ENCODE measurements at places on chromosomes 5 and 9. TPM values are rescaled to one million over a fixed set of nuclear protein-coding genes. Genes with fewer than 3 reads are reported as not detected.
A peak's percentile ranks its signal among the peaks of the same experiment; 100 is the strongest.

DNA sequence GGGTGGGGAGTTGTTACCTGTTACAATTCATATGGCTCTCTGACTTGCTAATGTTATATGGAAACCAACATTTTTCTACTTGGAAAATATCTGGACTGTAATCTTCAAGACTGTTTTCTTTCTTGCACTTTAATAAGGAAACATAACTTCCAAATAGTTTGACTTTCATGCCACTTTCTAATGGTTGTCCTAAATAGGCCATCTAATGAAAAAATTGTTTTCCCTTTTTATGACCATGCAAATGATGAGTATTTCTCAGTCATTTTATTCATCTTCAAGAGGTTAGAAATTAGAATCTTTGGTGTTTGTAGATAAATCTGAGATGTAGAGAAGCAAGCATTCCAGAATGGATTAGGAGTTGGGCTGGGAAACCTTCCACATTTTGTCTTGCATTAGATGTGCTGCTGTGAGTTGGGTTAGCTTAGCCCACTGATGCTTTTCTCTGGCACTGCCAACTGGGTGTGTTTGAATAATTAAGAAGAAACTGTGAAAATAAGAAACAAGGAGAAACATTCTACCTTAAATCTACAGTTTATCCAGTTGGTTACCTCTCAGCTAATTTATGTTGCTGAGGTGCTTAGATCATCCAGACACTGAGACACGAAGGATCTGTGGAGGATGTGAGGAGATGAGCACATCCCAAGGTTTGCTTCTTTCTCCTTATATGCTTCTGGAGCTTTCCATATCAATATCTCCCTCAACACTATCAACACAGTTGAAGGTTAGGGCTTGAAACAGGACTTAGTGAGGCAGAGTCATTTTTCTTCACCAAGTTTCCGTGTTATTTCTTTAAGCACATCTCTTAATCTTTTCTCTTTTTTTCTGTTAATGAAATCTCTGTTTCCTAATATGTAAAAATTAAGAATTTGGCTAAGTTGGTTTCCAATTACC is 2.7 kb downstream of the RASGRF2 start:
- no peak for DNase-seq
- H3K4me1 ChIP-seq: peaks cover 64% of the 10 kb centered on the region
- peak overlapping the region; percentile 63 for H3K27ac ChIP-seq
- H3K27me3 ChIP-seq: no peaks in the 10 kb centered on the region
- peaks cover 6% of the 10 kb centered on the region for H3K36me3 ChIP-seq
- H3K4me3 ChIP-seq: peak overlapping the region; percentile 92

- H3K4me1 ChIP-seq: peaks cover 2% of the 10 kb centered on the region
- no peak overlapping the region for H3K4me3 ChIP-seq
- DNase-seq: no peak
- H3K27ac ChIP-seq: no peak overlapping the region
- no peaks in the 10 kb centered on the region for H3K27me3 ChIP-seq
These were observed 31.9 kb downstream of the IPPK start for GRCh38 chr9:92637886-92638620.

CDKN2B-AS1 gene
- total RNA-seq: 0.81 TPM

PTGS1 gene
- total RNA-seq: not detected

DNA sequence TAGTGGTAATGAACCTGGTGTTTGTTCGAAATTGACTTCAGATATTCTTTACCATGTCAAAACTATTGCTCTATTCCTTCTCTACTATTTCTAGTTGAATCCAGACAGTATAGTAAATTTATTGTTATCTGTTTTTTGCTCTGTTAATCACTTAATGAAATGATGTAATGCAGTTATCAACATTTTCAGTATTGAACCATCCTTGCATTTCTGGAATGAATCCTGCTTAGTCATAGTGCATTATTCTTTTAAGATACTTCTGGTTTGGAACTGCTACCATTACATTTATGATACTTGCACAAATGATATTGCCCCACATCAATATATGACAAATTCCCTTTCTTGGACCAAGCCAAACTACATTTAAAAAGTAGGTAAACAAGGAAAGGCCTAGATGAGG is 554.0 kb upstream of the KLF4 start:
- H3K27ac ChIP-seq: no peak overlapping the region
- DNase-seq: no peak
- no peaks in the 10 kb centered on the region for H3K36me3 ChIP-seq
- no peaks in the 10 kb centered on the region for H3K4me1 ChIP-seq
- no peak overlapping the region for H3K4me3 ChIP-seq
- H3K27me3 ChIP-seq: no peaks in the 10 kb centered on the region

DNA sequence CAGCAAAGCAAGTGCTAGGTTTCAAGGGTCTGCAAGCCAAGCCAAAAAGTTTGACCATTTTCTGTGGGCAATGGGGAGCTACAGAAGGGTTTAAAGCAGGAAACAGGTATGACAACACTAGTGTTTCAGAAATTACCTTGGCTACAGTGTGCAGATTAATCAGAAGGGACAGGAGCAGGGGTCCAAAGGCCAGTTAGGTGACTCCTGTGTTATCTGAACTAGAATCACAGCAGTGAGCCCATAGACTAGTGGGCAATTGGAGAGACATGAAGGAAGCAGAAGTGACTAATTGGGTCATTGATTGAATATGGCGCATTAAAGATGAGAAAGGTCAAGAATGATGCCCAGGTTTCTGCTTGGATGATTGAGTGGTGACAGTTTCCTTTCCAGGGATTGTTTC is 41.4 kb upstream of the TGFBR1 start:
- peaks cover 31% of the 10 kb centered on the region for H3K4me1 ChIP-seq
- no peak overlapping the region for H3K4me3 ChIP-seq
- H3K27ac ChIP-seq: no peak overlapping the region
- peaks cover 2% of the 10 kb centered on the region for H3K27me3 ChIP-seq
- no peaks in the 10 kb centered on the region for H3K36me3 ChIP-seq
- DNase-seq: no peak

- no peaks in the 10 kb centered on the region for H3K27me3 ChIP-seq
- no peak overlapping the region for H3K4me3 ChIP-seq
- H3K36me3 ChIP-seq: no peaks in the 10 kb centered on the region
- no peak overlapping the region for H3K27ac ChIP-seq
- no peaks in the 10 kb centered on the region for H3K4me1 ChIP-seq
- DNase-seq: no peak
These were observed 133.0 kb downstream of the CDH18 start for GRCh38 chr5:19855031-19855430.

DNA sequence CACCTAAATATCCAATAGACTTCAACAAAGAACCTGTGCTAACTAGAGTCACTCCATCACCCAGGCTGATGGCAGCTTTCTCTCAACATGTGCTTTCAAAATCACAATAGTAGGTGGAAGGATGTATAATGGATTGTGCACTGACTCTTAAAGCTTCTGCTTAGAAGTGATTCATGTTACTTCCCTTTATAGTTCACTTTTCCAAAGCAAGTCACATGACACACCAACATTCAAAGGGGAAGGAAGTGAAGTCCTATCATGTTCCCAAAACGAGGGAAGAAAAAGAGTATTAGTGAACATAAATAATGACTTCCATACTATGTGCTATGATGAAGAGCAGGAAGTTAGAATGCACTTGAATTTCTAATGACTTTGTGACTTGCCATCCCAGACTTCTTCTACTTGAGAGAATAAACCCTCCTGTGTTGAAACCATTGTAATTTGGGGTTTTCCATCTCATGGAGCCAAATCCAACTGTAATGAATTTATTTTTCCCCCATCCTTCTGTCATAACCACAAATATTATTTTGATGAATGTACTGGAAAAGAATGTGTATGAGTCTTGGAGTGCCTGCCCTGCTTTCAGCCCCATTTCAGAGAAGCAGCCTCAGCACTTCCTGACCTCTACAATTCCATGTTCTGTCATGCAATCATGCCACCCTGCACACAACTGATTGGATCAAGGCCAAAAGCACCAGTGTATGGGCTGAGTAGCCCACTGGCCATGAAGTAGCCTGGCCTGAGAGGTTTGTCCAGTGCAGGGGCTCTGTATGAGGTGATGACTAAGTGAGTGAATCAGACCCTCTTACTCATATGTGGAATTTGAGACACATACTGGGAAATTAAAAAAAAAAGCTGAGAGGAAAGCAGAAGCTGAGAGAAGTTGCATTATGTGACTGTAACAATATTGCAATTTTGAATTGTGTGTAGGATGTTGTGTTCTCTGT is 525.9 kb upstream of the CLINT1 start:
- H3K27me3 ChIP-seq: no peaks in the 10 kb centered on the region
- H3K27ac ChIP-seq: no peak overlapping the region
- H3K4me3 ChIP-seq: no peak overlapping the region
- H3K36me3 ChIP-seq: peaks cover 2% of the 10 kb centered on the region

- peaks cover 43% of the 10 kb centered on the region for H3K27me3 ChIP-seq
- DNase-seq: no peak
- no peak overlapping the region for H3K27ac ChIP-seq
These were observed 29.2 kb downstream of the IRX4 start for GRCh38 chr5:1853531-1853930.

- H3K4me3 ChIP-seq: no peak overlapping the region
- H3K4me1 ChIP-seq: peaks cover 6% of the 10 kb centered on the region
- H3K27ac ChIP-seq: no peak overlapping the region
- H3K36me3 ChIP-seq: no peaks in the 10 kb centered on the region
- peaks cover 31% of the 10 kb centered on the region for H3K27me3 ChIP-seq
These were observed 49.8 kb downstream of the FEM1C start for GRCh38 chr5:115494570-115495289.

GRCh38 chr9:110217656-110218099 is 9.7 kb upstream of the C9orf152 start:
- H3K4me1 ChIP-seq: no peaks in the 10 kb centered on the region
- H3K36me3 ChIP-seq: no peaks in the 10 kb centered on the region
- H3K4me3 ChIP-seq: no peak overlapping the region
- no peak overlapping the region for H3K27ac ChIP-seq
- peaks cover 4% of the 10 kb centered on the region for H3K27me3 ChIP-seq

DNA sequence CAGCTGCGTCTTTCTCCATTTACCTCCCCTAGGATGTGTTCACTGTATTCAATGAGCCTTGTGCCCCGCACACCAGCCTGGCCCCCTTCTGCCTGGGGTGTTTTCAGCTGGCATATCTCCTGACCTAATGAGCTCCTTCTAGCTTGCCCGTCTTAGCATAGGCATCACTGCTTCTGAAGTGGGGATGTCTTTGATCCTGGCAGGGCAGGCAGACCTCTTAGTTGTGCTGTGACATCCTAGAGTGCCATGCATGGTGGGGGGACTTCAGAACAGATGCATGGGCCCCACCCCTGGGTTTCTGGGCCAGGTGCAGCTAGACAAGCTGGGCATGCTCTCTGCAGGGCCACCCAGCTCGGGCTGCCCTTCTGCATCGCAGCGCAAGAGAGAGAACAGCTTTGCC is 172.7 kb downstream of the GADD45G start:
- H3K36me3 ChIP-seq: no peaks in the 10 kb centered on the region
- no peak for DNase-seq
- H3K4me1 ChIP-seq: peaks cover 9% of the 10 kb centered on the region

DNA sequence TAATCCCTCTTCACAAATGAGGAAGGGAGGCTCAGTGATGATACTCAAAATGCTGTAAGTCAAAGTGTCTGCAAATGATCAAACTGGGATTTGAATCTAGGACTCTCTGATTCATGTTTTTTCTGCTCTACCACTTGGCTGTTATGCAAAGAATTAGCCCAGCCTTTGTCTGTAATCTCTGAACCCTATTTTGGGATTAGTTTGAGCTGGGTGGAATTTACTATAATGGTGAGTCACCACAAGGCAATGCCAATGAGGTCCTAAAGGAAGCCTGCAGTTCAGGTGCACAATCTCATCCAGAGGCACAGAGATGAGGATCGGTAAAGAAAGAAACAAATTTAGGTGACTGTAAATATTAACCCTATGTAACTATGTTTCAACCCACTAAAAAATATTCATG is 29.2 kb downstream of the RFK start:
- no peak overlapping the region for H3K27ac ChIP-seq
- H3K4me1 ChIP-seq: no peaks in the 10 kb centered on the region
- no peak for DNase-seq
- H3K4me3 ChIP-seq: no peak overlapping the region
- H3K36me3 ChIP-seq: no peaks in the 10 kb centered on the region
- H3K27me3 ChIP-seq: no peaks in the 10 kb centered on the region

CYLC2 gene
- not detected for total RNA-seq

SLC2A6 gene
- total RNA-seq: 6.7 TPM

GRCh38 chr5:146890731-146891440 is 12.3 kb upstream of the PPP2R2B start:
- no peaks in the 10 kb centered on the region for H3K27me3 ChIP-seq
- DNase-seq: no peak
- H3K4me1 ChIP-seq: peaks cover 12% of the 10 kb centered on the region
- H3K36me3 ChIP-seq: no peaks in the 10 kb centered on the region
- no peak overlapping the region for H3K27ac ChIP-seq
- H3K4me3 ChIP-seq: no peak overlapping the region

GABRA6 gene
- not detected for total RNA-seq

DNA sequence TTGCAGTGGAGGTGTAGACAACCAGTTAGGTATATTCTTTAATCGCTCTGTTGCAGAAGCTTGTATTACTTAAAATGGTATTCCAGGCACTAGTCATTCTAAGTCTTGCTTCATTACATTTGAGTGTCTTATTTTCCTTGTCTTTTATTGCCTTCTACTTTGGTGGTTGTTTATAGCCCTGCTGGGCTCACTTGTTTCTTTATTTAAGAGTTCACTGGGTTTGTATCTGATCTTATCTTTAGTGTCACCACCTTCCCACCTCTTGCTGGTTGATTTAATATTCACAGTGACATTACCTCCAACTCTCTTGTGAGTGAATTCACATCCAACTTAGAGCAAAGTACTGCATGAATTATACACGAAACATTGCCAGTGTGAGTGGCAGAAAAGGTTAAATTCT is 83.6 kb upstream of the BNC2 start:
- no peaks in the 10 kb centered on the region for H3K4me1 ChIP-seq
- DNase-seq: no peak
- no peak overlapping the region for H3K4me3 ChIP-seq
- no peak overlapping the region for H3K27ac ChIP-seq

GRCh38 chr5:111127453-111128195 is 35.5 kb downstream of the WDR36 start:
- no peak for DNase-seq
- peaks cover 42% of the 10 kb centered on the region for H3K36me3 ChIP-seq
- H3K27ac ChIP-seq: no peak overlapping the region
- no peak overlapping the region for H3K4me3 ChIP-seq

CEP72 gene
- total RNA-seq: 28.9 TPM

- no peak overlapping the region for H3K27ac ChIP-seq
- DNase-seq: no peak
- H3K27me3 ChIP-seq: peaks cover 60% of the 10 kb centered on the region
- peaks cover 9% of the 10 kb centered on the region for H3K4me1 ChIP-seq
These were observed 1.6 kb downstream of the LIFR start for GRCh38 chr5:38554861-38555260.

GRCh38 chr5:10607023-10607665 is 43.3 kb downstream of the ANKRD33B start:
- H3K4me3 ChIP-seq: no peak overlapping the region
- peaks cover 18% of the 10 kb centered on the region for H3K4me1 ChIP-seq
- peaks cover 17% of the 10 kb centered on the region for H3K27me3 ChIP-seq
- no peaks in the 10 kb centered on the region for H3K36me3 ChIP-seq
- DNase-seq: peak; percentile 45

- H3K4me3 ChIP-seq: no peak overlapping the region
- no peak overlapping the region for H3K27ac ChIP-seq
- H3K36me3 ChIP-seq: no peaks in the 10 kb centered on the region
These were observed 121.0 kb upstream of the NR3C1 start for GRCh38 chr5:143524338-143524945.

MORN5 gene
- total RNA-seq: not detected

All from activated CD8-positive, alpha-beta T cell treated with anti-CD3 and anti-CD28 coated beads for 36 hours (primary cell).